ENCODE measurements at places on chromosomes 6 and 20.

- DNase-seq = no peak
Measured at GRCh38 chr6:111533087-111533784, 50.2 kb upstream of the REV3L start.

DNA sequence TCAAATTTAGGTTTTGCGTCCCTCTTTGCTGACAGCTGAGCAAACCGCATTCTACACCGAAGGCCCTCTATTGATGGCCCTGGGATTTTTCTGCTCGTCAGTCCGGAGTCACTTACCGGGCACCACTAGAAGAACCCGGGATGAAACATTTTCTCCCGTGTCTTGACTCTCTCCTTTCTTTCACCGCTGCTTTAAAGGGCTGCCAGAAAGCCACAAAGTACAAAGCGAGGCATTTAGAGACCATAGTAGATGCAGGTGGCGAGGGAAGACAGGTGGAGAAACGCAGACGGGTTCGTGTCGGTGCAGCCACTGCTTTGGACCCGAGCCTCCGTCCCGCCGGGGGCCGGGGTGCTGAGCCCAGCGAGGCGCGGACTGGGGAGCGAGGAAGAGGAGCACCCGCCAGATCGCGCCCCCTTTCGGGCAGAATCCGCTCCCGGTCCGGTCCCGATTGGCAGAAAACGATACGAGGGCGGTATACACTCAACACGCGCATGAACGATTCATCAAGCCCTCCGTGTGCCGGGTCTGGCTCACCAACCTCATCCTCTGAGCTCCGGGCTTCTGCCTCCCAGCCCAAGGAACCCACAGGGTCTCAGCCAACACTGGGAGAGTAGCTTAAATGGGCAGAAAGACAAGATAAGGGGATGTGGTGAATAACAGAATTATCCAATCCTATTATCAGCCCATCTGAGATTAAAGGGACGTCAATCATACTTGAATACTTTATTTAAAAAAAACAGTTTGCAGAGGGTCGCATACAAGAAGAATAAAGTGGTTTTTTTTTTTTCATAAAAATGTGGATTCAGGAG lies 84.9 kb downstream of the TRIM27 start:
- peak; percentile 88 for DNase-seq

DNA sequence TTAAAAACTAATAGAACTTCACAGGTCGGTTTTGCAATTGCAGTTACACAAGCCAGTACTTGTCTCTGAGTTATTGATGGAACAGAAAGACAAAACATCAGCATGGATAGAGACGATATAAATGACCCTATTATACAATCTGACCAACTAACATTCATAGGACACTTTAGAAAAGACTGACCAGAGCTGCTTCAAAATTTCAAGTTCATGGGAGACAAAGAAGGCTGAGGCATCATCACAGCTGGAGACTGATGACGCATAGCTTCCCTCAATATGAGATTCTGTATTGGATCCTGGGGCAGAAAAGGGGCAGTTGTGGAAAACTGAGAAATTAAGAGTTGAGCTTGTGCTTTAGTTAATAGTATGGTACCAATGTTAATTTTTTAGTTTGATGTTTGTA lies 174.0 kb downstream of the THBS2 start:
- no peak for DNase-seq

GRCh38 chr6:4295058-4295782 lies 159.8 kb upstream of the ECI2 start:
- no peak for DNase-seq

DNA sequence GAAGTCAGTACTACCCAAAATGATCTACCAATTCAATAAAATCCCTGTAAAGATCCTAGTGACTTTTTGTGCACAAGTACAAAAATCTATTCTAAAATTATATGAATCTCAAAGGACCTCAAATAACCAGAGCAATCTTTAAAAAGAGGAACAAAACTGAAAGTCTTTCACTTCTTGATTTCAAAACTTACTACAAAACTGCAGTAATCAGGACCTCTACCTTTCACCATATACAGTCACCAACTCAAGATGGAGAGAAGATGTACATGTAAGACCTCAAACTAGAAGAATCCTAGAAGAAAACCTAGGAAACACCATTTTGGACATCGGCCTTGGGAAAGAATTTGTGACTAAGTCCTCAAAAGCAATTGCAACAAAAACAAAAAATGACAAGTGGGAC lies 109.5 kb upstream of the CD93 start:
- no peak for DNase-seq

DNA sequence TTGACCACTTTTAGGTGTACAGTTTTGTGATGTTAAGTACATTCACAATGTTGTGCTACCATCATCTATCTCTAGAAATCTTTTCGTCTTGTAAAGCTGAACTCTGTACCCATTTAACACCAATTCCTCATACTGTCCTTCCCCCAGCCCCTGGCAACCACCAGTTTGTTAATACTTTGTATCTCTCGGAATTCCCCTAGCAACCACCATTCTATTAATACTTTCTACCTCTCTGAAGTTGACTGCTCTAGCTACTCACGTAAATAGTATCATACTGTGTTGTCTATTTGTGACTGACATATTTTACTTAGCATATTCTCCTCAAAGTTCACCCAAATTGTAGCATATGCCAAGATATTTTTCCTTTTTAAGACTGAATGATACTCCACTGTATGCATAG lies 82.3 kb upstream of the CLDN20 start:
- no peak for DNase-seq

GRCh38 chr6:33731751-33732282 lies 14.9 kb downstream of the IP6K3 start:
- no peak for DNase-seq

DNA sequence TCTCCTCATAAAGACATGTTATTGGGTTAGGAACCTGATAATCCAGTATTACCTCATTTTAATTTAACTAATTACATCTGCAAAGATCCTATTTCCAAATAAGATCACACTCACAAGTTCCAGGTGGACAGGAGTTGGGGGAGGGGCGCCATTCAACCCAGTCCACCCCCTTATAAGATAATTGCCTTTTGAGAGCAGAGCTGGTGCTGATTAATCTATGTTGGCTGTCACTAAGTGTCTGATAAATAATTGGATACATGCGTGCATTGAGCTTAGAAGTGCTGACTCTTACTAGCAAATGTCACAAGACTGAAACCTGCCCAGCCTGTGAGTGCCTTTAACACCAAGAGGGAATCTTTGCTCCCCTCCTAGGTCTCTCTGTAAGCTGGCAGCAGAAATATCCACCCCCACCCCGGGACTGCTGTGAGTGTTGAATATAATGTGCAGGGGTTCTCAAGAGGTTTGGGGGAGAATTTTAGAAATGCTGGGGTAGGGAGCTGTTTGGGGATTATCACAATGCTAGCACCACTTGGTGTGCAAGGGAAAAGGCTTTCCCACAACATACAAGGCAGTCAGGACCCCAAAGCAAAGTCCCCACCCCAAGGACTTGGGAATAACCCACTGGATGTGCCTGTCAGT lies 87.5 kb downstream of the ANKRD60 start:
- no peak for DNase-seq

- no peak for DNase-seq
Measured at GRCh38 chr20:11810311-11811083, 107.2 kb upstream of the BTBD3 start.

DNA sequence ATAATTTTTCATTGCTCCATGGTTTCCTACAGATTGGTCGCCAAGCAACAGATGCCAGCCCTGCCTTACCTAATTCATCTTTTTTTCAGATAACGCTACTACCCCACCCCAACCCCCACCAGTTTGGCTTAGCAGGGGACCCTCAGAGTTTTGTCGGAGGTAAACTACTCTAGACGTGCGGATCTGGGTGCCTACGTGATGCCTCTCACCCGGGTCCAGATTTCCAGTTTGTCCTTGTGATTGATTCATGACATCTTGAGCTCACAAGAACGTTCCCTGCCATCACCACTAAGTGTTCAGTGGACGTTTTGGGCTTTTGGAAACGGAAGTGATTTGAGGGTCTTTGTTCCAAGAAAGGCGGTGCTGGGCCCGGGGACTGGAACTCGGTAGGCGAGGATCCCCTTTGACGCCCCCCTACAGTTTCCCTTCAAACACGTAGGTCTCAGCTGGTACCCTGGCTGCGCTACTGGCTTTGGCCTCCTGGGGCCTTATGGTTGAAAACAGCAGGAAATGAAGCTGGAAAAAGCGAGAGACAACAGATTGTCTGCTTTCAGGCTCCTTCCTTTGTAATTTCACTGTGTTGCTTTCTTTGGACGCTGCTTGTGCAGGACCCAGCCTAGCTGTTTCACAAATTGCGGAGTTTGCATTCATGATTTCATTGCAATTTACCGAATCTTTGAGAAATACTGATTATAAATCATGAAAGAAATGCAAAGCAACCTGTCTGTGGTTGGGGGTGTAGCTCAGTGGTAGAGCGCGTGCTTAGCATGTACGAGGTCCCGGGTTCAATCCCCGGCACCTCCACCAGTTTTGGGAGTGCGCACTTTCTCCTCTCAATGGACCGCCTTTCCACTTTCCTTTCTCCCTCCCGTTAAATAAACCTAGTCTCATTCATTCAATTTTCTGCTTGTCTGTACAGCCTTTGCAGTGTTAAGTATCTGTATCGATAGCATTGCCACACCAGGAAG lies 81.0 kb downstream of the GPX5 start:
- peak; percentile 95 for DNase-seq

- no peak for DNase-seq
Measured at GRCh38 chr6:136657666-136658065, 107.4 kb upstream of the MAP7 start.

DNA sequence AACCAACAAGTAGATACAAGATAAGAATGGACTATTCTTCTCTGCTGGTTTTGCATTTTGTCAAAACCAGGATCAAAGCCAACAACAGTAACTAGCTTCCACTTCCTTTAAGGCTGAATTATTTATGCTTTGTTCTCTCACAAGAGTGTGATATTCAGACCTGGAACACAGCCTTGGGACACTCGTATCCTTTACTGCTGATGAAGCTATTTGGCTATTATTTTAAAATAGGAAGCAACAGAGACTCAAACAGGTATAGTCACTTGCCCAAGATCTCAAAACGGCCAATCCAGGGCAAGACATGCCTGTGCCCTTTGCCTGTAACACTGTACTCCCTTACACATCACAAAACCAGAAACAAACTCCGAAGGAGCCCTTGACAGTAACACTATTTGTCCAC lies 19.9 kb downstream of the SPTLC3 start:
- DNase-seq = no peak

- DNase-seq = no peak
Measured at GRCh38 chr20:15289337-15289736, 951.9 kb upstream of the FLRT3 start.

GRCh38 chr20:33685328-33686099 lies 671 bp downstream of the E2F1 start:
- DNase-seq = no peak

- DNase-seq = peak; percentile 79
Measured at GRCh38 chr6:138692978-138693909, 80.3 kb upstream of the CCDC28A start.

DNA sequence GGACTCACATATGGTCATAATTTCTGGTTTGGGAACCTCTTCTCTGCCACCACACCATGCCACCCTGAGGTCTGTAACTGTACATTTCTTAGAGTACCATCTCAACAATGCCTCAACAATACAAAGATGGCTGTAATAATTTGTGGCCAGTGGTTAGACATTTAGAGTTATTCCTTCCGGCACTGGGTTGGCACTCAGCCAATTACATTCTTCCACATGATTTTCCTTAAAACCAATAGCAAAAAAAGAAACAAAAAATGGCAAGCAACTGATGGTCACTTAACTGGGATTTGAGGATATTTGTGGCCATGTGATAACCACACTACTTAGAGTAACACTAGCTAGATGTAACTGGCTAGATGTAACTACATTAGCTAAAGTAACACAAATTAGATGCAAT lies 79.9 kb downstream of the SEL1L2 start:
- DNase-seq = no peak

DNA sequence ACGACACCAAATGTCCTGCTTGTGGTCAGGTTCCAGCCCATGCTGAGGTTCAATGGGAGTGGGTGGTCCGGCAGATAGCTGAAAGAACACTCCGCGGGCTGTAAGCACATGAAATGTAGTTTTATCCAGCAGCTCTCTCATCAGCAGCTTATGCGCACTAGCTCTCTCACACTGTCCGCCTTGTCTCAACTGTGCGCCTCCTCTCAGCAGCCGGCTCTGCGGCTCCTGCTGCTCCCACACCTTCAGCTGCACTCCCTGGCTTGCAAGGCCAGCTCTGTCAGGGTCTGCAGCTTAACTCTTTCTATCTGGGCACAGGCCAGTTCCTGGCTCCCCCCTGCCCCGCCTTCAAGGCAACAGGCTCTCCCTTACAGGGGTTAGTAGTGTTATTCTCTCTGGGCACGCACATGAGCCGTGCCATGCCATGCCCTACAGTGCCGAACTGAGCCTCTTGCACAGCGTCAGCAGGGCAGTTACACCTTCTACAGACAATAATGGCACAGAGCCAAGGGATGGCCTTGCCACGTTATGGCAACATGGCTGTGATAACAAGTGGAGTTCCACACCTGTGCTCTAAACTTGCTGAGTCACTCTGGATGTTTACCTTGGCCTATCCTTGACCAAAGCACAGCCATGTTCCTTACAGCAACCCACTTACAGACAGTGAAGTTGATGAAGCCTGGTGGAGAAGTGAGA lies 84.0 kb upstream of the LRFN2 start:
- no peak for DNase-seq

- no peak for DNase-seq
Measured at GRCh38 chr6:11320914-11321597, 88.6 kb upstream of the NEDD9 start.

GRCh38 chr6:44245391-44245911 lies 1.4 kb upstream of the HSP90AB1 start:
- DNase-seq = no peak

GRCh38 chr20:63625771-63626423 lies 1.0 kb downstream of the GMEB2 start:
- peak; percentile 60 for DNase-seq

DNA sequence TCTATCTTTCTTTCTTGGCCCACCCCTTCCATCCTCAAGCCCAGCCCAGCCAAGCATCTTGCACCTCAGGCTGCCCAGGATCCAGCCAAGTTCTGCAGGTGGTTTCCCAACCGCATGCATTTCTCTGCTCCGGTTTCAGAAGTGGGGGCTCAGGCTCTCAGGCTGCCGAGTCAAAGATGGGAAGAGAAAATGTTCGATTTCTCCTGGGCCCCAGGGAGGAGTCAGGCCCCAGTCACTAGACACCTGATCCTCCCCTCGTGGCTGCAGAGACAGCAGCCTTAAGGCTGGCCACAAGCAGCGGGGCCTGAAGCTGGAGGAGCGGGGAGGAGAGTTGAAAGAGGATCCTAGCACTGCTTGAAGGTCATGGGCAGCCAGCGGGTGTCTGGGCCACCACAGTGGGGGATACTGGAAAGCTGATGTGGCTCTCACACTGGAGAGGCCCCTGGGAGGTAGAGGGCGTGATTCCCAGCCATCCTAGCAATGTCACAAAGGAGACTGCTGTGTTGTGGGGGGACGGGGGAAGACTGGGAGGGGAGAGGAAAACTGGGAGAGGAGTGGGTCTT lies 42.2 kb upstream of the ZFAND3 start:
- no peak for DNase-seq

GRCh38 chr6:13462458-13463327 lies 24.7 kb downstream of the GFOD1 start:
- peak; percentile 67 for DNase-seq

- DNase-seq = no peak
Measured at GRCh38 chr6:113647143-113647889, 209.8 kb upstream of the MARCKS start.

GRCh38 chr6:105051941-105052471 lies 95.1 kb downstream of the LIN28B start:
- DNase-seq = peak; percentile 10

Data from lung (tissue), 17 donors.